Activated CD8-positive, alpha-beta T cell treated with anti-CD3 and anti-CD28 coated beads for 36 hours (primary cell): ENCODE measurements at places on chromosomes 2 and 18. TPM values are rescaled to one million over a fixed set of nuclear protein-coding genes. Genes with fewer than 3 reads are reported as not detected.

DNA sequence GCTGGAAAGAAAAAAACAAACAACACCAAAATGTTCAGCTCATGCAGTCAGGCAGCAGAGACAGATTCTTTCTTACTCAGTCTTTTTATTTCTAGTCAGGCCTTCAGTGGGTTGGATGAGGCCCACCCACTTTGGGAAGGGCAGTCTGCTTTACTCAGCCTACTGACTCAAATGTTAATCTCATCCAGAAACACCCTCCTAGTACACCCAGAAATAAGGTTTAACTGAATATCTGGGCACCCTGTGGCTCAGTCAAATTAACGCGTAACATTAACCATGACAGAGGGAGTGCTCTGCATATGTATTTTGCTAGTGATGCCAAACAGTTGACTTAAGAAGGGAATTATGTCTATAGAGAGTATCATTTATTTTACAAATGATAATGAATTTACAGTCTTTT lies 401.6 kb downstream of the PARD3B start:
- no peak overlapping the region for H3K4me3 ChIP-seq
- H3K27ac ChIP-seq: no peak overlapping the region
- H3K27me3 ChIP-seq: no peaks in the 10 kb centered on the region
- no peak for DNase-seq

DNA sequence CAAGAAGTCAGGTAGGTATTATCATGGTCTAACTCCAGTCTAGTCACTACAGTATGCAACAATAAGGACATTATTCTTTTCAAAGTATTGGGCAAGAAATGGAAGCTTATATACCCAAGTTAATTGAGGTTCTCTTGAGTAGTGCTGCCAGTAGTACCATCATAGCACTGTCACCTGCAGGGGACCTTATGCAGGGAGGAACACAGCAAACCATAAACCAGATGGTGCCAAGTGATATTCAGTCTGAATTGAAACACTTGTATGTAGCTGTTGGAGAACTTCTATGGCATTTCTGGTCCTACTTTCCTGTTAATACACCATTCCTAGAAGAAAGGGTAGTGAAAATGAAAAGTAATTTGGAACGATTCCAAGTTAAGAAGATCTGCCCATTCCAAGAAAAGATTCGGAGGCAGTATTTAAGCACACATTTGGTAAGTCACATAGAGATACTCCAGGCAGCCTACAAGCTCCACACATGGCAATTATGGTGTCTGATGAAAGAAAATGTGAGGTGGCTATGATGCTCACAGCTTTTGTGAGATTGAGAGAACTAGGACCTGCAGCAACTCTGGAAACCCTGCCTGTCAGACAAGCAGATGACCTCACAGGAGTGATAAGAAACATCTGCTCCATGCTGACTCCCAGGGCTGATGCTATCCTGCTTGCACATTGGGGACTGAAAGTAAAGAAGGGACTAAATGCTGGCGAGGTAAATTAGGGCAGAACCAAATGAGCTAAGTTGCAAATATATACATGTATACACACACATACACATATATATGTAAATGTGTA lies 174.7 kb downstream of the MC4R start:
- DNase-seq: no peak
- H3K4me1 ChIP-seq: no peaks in the 10 kb centered on the region
- no peak overlapping the region for H3K27ac ChIP-seq
- H3K36me3 ChIP-seq: no peaks in the 10 kb centered on the region
- peaks cover 1% of the 10 kb centered on the region for H3K27me3 ChIP-seq

DNA sequence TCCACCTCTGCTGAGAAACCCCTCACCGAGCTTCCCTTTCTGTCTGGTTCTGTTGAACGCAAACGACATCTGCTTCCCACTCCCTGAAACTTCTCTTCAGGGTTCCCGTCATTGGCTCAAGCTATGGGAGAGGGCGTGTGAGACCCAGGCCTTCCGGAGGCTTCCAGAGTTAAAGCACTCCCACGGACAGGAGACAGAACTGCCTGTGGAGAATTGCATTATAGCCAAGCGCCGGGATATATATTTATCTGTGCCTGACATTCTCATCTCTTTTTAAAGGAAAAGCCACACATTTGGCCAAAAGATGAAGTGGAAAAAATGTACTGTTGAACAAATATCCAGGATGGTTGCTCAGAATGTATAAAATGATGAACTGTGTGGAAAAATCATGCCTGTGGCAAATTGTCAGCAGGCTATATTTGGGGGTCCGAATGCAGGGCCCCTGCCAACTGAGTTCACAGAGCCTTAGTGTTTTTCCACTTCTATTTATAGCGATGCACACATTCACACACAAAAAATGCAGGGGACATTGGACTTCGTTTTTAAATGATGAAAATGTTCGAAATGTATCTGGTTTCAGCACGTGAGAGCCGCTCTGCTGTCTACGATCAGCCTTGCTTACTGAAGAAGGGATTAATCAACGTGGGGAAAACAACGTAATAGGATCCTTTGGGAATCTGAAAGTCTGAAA lies 59.5 kb downstream of the E2F6 start:
- H3K36me3 ChIP-seq: no peaks in the 10 kb centered on the region
- no peaks in the 10 kb centered on the region for H3K4me1 ChIP-seq
- peaks cover 10% of the 10 kb centered on the region for H3K27me3 ChIP-seq

DNA sequence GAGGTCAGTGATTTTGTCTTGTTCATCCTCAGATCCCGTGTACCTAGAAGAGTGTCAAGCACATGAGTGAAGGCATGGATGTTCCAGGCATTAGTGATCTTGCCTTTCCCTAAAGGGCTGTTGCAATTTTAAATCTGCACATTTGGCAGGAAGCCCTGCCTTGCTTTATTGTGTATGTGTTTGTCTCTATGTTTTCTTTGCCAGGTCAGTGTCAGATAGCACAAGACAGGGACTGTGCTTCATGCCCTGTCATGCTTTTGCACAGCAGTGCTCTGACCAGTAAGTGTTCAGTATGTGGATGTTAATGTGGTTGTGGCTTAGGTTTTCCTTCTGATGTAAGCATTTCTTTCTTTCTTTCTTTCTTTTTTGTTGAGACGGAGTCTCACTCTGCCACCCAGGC lies 131.5 kb downstream of the RGPD3 start:
- H3K27ac ChIP-seq: no peak overlapping the region
- H3K36me3 ChIP-seq: no peaks in the 10 kb centered on the region
- peaks cover 5% of the 10 kb centered on the region for H3K4me1 ChIP-seq
- H3K27me3 ChIP-seq: no peaks in the 10 kb centered on the region
- no peak for DNase-seq
- no peak overlapping the region for H3K4me3 ChIP-seq

DNA sequence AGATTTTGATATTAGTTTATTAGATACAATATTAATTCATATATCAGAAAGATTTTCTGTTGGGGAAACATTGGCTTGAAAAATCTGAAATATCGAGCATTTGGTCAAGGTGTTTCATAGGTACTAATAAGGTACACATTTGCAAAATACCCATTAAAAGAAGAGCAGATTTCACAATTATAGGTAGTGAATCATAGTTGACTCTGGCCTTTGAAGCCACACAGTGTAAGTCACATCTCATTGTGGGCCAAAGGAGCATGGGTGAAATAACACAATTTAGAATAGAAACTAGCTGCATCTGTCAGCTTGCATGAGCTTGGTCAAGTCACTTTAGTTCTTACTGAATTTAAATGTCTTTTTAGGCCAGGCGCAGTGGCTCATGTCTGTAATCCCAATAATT lies 4.9 kb downstream of the KDM3A start:
- peaks cover 79% of the 10 kb centered on the region for H3K4me1 ChIP-seq
- H3K36me3 ChIP-seq: peaks cover 89% of the 10 kb centered on the region
- DNase-seq: no peak
- H3K27me3 ChIP-seq: no peaks in the 10 kb centered on the region

GRCh38 chr18:13474336-13474735 lies 252.0 kb downstream of the FAM210A start:
- DNase-seq: no peak
- H3K4me1 ChIP-seq: peaks cover 42% of the 10 kb centered on the region
- H3K36me3 ChIP-seq: peaks cover 46% of the 10 kb centered on the region
- H3K4me3 ChIP-seq: no peak overlapping the region

- no peak for DNase-seq
- H3K36me3 ChIP-seq: peaks cover 62% of the 10 kb centered on the region
- H3K4me3 ChIP-seq: no peak overlapping the region
- no peaks in the 10 kb centered on the region for H3K27me3 ChIP-seq
Observed at GRCh38 chr2:240013343-240013742, 11.8 kb downstream of the NDUFA10 start.

GRCh38 chr2:25402477-25402876 lies 60.8 kb upstream of the DNMT3A start:
- no peaks in the 10 kb centered on the region for H3K27me3 ChIP-seq
- H3K27ac ChIP-seq: peak overlapping the region; percentile 76
- no peaks in the 10 kb centered on the region for H3K36me3 ChIP-seq
- peak; percentile 64 for DNase-seq

GRCh38 chr2:285531-285930 lies 2.4 kb downstream of the ALKAL2 start:
- peaks cover 9% of the 10 kb centered on the region for H3K36me3 ChIP-seq
- H3K27me3 ChIP-seq: peaks cover 20% of the 10 kb centered on the region
- H3K4me3 ChIP-seq: no peak overlapping the region

- H3K4me3 ChIP-seq: no peak overlapping the region
- H3K4me1 ChIP-seq: peaks cover 3% of the 10 kb centered on the region
- H3K27ac ChIP-seq: no peak overlapping the region
- H3K27me3 ChIP-seq: peaks cover 14% of the 10 kb centered on the region
Observed at GRCh38 chr2:240229603-240230235, 89.3 kb upstream of the OTOS start.

DNA sequence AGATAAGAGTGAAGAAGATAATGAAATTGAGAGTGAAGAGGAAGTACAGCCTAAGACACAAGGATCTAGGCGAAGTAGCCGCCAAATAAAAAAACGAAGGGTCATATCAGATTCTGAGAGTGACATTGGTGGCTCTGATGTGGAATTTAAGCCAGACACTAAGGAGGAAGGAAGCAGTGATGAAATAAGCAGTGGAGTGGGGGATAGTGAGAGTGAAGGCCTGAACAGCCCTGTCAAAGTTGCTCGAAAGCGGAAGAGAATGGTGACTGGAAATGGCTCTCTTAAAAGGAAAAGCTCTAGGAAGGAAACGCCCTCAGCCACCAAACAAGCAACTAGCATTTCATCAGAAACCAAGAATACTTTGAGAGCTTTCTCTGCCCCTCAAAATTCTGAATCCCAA lies 15.7 kb downstream of the MSH6 start:
- no peak for DNase-seq
- no peak overlapping the region for H3K4me3 ChIP-seq
- no peaks in the 10 kb centered on the region for H3K4me1 ChIP-seq
- no peak overlapping the region for H3K27ac ChIP-seq

- no peaks in the 10 kb centered on the region for H3K36me3 ChIP-seq
- no peak overlapping the region for H3K27ac ChIP-seq
- DNase-seq: no peak
- H3K27me3 ChIP-seq: peaks cover 2% of the 10 kb centered on the region
Observed at GRCh38 chr18:68455229-68455603, 259.7 kb downstream of the TMX3 start.

- H3K27me3 ChIP-seq: no peaks in the 10 kb centered on the region
- peaks cover 81% of the 10 kb centered on the region for H3K4me1 ChIP-seq
- H3K4me3 ChIP-seq: peak overlapping the region; percentile 94
- peak overlapping the region; percentile 91 for H3K27ac ChIP-seq
Observed at GRCh38 chr2:10329580-10329879, 26.8 kb downstream of the HPCAL1 start.

DNA sequence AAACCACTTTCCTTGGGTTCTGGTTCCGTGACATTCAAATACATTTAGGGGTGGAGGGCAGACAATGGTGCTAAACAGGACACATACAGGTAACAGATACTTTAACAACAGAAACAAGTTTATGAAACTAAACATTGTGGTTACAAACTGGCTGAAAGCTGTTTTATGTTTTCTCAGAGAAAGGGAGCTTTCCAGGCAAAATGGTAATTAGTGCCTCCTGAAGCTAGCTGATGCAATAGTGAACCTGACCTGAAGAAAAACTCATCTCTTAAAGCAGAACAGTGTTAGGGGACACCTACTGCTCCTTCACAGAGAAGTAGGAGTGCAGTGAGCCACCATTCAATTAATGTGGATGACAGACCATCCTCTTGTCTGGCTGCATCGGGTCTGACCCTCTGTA lies 138.9 kb downstream of the CCDC148 start:
- H3K4me1 ChIP-seq: no peaks in the 10 kb centered on the region
- no peak overlapping the region for H3K4me3 ChIP-seq
- H3K36me3 ChIP-seq: no peaks in the 10 kb centered on the region
- peaks cover 2% of the 10 kb centered on the region for H3K27me3 ChIP-seq
- H3K27ac ChIP-seq: no peak overlapping the region

DNA sequence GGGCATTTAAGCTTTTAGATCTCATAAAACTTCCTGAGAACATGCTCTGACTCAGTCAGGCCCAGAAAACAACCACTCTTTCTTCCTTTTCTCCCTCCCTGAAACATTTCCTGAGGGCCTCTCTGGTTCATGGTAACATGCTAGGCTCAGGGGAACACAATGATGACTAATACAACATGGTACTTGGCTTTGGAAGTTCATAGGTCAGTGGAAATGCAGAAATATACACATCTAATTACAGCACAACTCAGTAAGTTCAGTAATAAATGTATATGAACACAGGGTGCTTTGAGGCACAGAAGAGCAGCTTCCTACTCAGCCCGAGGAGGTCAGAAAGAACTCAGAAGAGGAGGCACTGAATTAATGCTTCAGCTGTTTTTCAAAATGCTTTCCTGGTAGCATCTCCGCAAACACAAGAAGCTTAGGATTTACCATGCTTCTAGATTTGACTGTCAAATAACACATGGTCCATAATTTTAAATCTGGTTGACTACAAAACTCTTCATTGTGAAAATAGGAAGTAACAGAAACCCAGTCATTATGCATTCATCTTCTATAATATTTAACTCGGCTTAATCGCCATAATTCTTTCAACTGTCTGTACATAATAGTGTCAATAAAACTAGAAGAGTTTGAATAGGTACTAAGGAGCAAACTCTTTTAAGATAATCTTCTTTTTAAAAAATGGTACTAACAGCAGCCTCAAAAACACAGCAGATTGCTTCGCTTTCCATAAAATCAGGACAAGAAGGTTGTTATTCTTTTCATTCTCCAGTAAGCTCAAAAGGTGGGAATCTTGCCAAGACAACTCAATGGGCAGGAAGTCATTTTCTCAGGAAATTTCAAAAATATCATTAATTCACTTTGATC lies 251.3 kb downstream of the DLGAP1 start:
- H3K4me1 ChIP-seq: no peaks in the 10 kb centered on the region
- no peak overlapping the region for H3K4me3 ChIP-seq
- no peak overlapping the region for H3K27ac ChIP-seq
- H3K36me3 ChIP-seq: no peaks in the 10 kb centered on the region

- H3K36me3 ChIP-seq: no peaks in the 10 kb centered on the region
- no peak for DNase-seq
- H3K27ac ChIP-seq: no peak overlapping the region
- no peaks in the 10 kb centered on the region for H3K4me1 ChIP-seq
- no peak overlapping the region for H3K4me3 ChIP-seq
Observed at GRCh38 chr2:142757111-142757510, 120.4 kb upstream of the KYNU start.

GRCh38 chr2:33018271-33018670 lies 71.5 kb downstream of the LTBP1 start:
- no peaks in the 10 kb centered on the region for H3K4me1 ChIP-seq
- H3K4me3 ChIP-seq: no peak overlapping the region
- peaks cover 17% of the 10 kb centered on the region for H3K27me3 ChIP-seq
- DNase-seq: no peak

Gene CLEC4F
- total RNA-seq: not detected

Gene CCDC102B
- 0.95 TPM for total RNA-seq

Gene SLC4A5
- total RNA-seq: 1.8 TPM

Gene EN1
- total RNA-seq: not detected

Gene OR6B2
- not detected for total RNA-seq

Gene ZNF892
- 3.3 TPM for total RNA-seq

Gene FN1
- total RNA-seq: not detected

Gene HAAO
- 1.0 TPM for total RNA-seq

Gene ANO7
- total RNA-seq: 5.4 TPM

Gene MROH2A
- total RNA-seq: not detected

Gene SCN9A
- total RNA-seq: not detected
